ENCODE measurements at places on chromosomes 5 and 9.

DNA sequence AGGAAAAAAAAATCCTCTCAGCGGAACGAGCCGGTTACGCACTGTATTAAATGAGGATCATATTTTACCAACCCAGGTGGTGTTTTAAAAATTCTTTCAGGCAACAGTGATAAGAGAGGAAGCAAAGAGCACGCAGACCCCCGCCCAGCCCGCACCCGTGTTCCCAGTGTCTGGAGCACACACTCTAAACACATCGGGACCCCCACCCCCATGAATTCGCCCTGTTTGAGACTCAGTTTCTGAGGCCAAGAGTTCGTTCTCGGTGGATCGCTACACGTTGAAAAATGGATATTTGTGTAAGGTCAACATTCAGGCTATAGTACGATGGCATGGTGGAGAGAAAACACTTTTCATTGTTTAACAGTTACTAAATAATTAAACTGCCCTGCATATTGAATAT, 196.3 kb downstream of the MEF2C start:
- DNase-seq, result no peak

- peak; percentile 85 for DNase-seq
These were observed 44.2 kb downstream of the SH3PXD2B start for GRCh38 chr5:172410160-172410559.

- DNase-seq, result no peak
These were observed 1233.8 kb upstream of the WWC1 start for GRCh38 chr5:167057665-167058064.

DNA sequence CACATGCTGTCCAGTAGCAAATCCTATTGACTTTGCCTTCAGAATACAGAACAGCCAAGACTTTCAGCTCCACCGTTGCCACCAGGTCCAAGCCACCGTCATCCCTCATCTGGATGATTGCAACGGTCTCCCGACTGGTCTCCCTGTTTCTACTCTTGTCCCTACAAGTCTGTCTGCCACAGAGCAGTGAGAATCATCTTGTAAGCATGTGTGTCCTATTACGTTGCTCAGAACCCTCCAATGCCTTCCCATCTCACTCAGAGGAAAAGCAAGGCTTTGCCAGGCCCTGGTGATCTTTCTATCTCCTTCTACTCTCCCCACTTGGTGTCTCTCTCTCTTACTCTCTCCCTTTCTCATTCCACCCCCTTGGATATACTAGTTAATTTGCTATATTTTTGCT, 76.7 kb upstream of the GDNF start:
- no peak for DNase-seq

DNA sequence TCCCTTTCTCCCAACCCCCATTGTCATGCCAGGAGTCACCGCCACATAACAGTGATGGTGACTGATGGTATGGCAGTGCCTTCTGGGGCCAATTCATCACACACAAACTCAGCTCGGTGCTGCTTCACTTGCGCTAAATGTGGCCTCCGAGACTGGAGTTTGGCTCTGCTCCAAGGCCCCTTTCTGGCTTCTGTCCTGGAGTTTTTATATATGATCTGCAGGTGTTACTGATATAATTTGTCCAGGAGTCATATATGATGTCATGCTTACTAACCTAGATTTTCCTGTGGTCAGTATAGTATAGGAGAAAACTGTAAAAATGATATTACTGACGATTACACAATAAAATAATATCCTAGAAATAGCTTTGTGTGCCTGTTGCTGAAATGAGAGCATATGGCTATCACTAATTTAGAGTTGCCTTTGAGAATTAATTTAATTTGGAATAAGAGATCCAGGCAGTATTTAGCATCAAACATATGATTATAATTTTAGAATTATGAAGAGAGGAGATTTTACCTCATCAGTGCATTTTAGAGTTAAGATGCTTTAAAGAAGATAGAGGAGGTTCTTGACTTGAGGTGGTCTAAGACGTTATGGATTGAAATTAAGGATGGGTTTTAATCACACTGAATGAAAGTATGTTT, 334.1 kb upstream of the CD180 start:
- DNase-seq, result no peak

GRCh38 chr9:36877239-36877638, 156.8 kb downstream of the PAX5 start:
- DNase-seq, result no peak

- DNase-seq, result no peak
These were observed at the start of gene SLCO6A1 for GRCh38 chr5:102498271-102499034. SLCO6A1 (minus strand) TSS chr5:102499001; CDS start chr5:102498844, 157 bp downstream.

DNA sequence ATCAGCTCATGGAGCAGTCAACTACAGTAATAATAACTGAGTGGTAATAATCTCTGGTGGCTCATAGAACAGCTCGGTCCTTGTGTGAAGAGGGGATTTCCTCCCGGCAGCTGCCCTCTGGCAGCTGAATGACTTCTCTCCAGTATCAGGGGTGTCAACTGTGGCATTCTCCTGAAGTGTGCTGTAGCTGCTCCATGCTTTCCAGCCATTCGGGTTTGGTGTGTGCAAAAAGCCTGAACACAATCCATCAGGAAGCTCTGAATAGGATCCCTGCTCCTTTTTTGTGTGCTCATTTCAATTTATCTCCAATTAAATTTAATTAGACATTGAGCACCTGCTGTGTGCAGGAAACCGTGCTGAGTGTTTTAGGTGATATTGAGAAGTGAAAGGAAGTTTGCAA, 59.8 kb upstream of the BARX1 start:
- DNase-seq, result no peak

- peak; percentile 28 for DNase-seq
These were observed 29.5 kb upstream of the ADRB2 start for GRCh38 chr5:148796936-148797335.

GRCh38 chr9:137879566-137880150, 2.1 kb downstream of the CACNA1B start:
- DNase-seq, result no peak

GRCh38 chr5:61768692-61769281, 436.7 kb downstream of the ZSWIM6 start:
- peak; percentile 3 for DNase-seq

- DNase-seq, result no peak
These were observed 443.8 kb upstream of the ST8SIA4 start for GRCh38 chr5:101346906-101347305.

DNA sequence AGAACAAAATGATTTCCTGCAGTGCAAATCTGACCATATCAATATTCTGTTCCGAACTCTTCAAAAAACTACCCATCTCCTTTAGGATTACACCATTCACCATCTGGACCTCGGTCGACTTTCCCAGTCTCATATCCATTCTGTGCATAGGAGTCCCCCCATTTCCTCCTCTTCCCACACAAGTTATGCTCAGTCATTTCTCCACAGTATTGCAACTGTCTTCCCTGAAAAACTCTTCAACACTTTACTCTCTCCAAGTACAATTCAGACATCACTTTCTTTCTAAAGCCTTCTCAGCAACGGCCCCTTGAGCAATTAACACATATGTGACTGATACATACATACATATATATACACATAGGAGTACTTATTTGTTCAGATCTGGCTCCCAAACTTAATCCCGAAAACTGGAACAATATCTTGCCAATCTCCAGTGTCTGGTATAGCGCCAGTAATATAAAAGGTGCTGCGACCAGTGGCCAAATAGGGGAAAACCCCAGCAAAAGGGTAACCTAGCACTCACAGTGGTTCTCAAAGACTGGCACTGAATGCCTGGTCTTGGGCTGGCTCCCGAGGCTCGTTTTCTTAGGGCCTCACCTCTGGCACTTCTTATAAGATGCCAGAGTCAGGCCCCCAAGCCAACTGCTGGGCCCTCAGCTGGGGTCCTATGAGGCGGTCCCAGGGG, 629 bp downstream of the ZBTB26 start:
- no peak for DNase-seq

DNA sequence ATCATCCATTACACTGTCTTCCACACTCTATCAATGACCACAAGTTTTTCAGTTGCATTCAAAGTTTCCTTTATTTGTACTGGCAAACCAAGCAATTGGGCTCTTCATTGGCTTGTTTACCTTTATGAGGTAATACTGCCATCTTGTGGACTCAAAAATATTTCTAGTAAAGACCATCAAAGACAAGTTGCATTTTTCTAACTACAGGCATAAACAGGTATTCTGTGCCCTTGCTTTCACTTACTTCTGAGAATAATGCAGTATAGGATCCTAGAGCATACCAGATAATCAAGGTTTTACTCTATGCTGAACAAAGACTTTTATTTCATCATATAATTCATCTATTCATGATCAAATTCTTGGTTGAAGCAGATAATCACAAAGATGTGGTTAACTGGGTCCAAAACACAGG, 173.7 kb upstream of the POU5F2 start:
- DNase-seq, result peak; percentile 21

GRCh38 chr9:136728548-136729123, 14.1 kb downstream of the LCN10 start:
- peak; percentile 8 for DNase-seq

GRCh38 chr5:60271517-60271916, 378.0 kb upstream of the PDE4D start:
- DNase-seq, result no peak

DNA sequence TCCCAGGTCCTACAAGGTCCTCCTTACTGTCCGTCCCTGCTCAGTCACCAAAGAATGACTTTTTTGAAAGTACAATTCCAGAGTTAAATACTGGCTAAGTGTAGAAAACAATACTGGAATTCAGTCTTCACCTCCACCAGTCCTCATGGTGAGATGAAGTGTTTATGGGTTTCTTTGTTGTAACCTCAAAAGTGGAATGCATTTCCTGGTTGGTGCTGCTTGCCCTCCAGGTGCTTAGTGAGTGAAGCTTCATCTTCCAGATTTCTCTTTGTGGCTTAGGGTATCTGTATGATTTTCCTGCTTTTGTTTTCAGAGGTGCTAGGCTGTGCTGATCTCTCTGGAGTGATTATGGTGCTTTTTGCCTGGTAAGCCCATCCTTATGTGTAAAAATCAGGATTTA, 49.4 kb upstream of the DHFR start:
- no peak for DNase-seq

GRCh38 chr5:88502179-88503040, 233.8 kb upstream of the TMEM161B start:
- no peak for DNase-seq

DNA sequence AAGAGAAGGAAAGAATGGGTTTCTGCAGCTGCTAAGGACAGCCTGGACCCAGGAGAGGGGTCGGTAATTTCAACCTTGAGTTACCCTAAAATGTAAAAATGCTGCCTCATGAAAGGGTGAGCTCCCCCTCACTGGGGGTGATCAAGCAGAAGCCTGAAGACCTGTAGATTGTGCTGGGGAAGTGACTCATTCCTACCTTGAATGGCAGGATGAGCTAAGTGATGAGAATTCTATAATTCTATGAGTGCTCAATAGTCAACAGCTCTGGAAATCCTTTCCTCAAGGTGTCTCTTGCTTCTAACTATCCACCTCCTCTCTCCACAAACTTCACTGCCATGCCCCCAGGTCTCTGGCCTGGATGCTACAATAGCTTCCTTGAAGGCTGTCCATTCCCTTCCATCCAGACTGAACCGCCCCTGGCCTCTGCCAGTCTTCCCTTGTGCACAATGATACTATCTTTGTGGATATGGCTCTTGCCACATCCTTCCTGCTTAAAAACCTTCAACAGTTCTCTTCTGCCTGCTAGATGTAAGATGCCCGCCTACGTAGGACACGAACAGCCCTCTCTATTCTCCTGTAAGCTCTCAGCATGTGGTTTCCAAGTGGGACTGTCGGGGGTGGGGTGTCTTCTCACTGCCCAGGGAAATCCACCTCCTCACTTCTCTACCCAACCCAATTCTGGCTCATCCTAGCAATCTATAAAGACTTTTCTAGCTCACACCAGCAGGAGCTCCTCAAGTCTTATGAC, 50.6 kb downstream of the PTPN3 start:
- no peak for DNase-seq

Measured in RCC 7860 (cell line).